T1000 (cell line): ENCODE measurements at places on chromosomes 16 and 17.

DNA sequence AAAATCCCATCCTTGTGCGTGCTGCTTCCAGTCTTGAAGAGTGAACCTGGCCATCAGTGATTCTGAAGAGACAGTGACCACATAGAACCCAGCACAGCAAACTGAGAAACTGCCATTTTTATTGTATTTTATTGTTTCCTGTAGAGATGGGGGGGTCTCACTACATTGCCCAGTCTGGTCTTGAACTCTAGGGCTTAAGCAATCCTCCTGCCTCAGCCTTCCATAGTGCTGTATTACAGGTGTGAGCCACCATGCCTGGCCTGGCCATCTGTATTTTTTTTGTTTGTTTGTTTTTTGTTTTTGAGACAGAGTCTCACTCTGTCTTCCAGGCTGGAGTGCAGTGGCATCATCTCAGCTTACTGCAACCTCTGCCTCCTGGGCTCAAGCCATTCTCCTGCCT, 13.9 kb downstream of the CENPV start:
- DNase-seq, result no peak

- DNase-seq, result no peak
Measured at GRCh38 chr16:24507959-24508480, 31.3 kb upstream of the RBBP6 start.

DNA sequence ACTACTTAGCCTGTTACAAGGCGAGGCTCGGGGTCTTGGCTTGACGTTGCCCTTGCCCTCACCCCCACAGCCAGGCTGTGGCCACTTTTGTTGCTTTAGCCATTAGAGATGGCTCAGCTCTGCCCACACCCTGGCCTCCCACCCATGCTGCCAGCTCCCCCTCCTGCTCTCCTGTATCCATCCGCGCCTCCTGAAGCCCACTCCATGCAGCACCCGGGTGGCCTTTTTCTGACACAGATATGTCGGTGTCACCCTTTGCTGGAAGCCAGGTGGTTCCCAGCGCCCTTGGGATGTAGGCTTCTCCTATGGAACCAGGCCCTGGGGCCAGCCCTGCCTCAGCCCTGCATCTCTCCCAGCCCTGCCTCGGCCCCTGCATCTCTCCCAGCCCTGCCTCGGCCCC, 9.7 kb downstream of the TSC2 start:
- DNase-seq, result no peak

GRCh38 chr16:84240455-84240854, 643 bp upstream of the KCNG4 start:
- DNase-seq, result no peak

- no peak for DNase-seq
Measured at GRCh38 chr17:46140645-46141197, 52.5 kb downstream of the KANSL1 start.

GRCh38 chr17:42667088-42667951, 8.2 kb downstream of the TUBG2 start:
- DNase-seq, result peak; percentile 86

GRCh38 chr16:68605746-68606145, 39.4 kb upstream of the CDH3 start:
- no peak for DNase-seq

DNA sequence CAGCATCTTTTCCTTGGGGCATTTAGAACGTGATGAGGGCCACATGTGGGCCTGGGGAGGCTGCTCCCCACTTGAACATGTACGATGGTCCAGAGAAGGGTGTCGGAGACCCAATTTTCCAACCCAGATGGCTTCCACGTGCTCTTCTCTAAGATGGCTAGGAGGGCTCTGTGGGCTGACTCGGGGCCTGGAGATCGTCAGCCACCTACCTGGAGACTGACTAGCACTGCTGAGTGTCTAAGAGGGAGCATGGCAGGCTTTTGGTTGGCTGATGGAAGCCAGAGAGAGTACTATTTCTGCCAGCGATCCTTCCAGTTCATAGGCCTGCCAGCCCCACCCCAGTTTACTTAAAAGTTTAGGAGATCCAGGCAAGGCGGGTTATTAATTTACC, 60.2 kb upstream of the CLEC18A start:
- no peak for DNase-seq

- no peak for DNase-seq
Measured at GRCh38 chr16:11085916-11086315, 141.6 kb downstream of the CLEC16A start.

- DNase-seq, result no peak
Measured at GRCh38 chr16:67198238-67198734, 645 bp upstream of the ELMO3 start.

GRCh38 chr16:86018487-86018886, 119.5 kb downstream of the IRF8 start:
- no peak for DNase-seq

DNA sequence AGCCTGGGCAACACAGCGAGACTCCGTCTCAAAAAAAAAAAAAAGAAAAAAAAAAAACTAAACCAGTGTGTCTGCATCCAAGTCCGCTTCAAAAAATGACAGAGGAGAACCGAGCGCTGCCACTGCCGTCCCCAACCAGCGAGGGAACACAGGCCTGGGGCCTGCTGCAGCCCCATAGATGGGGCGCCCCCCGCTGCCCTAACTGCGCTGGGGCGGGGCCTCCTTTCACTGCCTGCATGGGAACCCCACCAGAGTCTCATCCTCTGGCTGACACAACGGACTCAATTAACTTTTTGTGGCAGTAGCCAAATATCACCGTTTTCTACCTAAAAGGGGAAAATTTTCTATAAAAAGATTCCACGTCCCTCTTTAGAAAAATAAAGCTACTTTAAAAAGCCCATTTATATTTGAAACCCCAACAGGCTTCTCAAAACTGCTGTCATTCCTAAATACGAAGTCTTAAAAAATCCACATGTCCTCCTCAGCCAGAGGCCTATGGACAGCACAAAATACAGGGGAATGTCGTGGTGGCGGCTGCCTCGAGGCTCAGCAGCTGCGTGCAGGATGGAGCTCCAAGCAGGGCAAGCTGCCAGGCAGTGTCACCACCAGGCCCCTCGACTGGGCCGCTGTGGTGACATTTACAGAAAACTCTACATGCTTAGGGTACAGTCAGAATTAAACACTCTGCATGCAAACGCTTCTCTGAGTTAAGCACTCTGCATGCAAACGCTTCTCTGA, 30.3 kb downstream of the KLHDC4 start:
- no peak for DNase-seq

DNA sequence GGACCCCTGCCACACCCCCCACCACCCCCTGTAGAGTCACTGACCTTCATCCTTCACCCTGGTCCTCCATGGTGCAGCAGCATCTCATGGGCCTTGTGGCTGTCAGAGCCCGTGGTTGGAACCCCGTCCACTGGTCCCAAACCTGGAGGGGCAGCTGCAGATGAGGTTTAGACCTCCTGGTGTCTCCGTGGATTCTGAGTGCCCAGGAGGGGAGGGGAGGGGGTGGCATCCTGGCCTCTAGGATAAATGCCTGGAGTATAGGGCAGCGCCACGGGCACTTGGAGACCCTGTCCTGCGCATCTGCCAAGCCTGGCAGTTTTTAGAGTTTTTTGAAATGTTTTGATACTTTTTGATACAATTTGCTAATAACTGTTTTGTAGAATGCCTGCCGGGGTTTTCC, 17.5 kb downstream of the KLHL36 start:
- DNase-seq, result no peak

- peak; percentile 44 for DNase-seq
Measured at GRCh38 chr17:42436391-42436790, 13.3 kb upstream of the CAVIN1 start.

- DNase-seq, result no peak
Measured at GRCh38 chr16:85891776-85892166, 7.2 kb upstream of the IRF8 start.

- no peak for DNase-seq
Measured at GRCh38 chr16:76237471-76237870, 39.7 kb upstream of the CNTNAP4 start.

DNA sequence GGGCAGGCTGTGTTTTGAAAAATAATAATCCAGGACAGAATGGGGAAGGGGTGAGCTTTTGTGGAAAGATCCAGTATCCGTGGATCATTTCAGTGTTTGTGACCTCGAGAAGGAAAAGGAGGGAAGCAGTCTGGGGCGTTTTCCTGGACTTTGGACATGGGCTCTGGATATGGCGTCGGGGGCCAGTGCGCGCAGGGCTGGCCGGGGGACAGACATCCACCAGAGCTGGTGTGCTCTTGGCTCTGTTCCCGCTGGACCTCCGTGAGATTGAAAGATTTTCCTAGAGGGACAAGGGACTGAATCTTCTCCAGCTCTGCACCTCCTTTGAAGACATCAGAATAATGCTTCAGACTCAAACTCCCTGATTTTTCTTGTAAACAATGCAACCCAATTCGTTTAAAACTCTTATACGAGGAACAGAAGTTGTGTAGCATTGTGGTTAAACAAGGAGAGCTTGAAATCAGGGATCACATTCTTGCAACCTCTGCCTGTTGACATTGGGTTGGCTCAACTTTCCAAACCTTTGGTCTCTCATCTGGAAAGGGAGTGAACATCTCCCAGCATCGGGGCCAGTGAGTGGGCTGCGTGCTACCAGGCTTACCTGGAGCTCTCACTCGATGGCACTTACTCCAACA, 75.9 kb downstream of the C16orf95 start:
- DNase-seq, result no peak

DNA sequence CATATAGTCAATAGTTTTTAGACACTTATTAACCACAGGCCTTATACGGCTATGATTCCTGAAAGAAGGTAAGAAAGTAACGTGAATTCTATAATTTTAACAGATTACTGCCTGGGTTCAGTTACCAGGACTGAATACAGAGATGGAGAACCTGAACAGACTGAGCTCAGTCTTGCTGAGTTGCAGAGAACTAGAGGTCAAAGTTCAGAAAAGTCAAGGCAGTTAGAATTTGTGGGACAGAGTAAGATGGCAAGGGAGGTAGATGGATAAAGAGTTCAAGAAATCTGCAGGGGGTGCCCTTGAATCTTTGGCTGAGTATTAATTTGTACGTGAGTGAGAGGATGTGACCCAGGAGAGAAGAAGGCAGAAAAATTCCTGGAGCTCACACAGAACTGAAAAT, 320.1 kb upstream of the MAF start:
- no peak for DNase-seq

- no peak for DNase-seq
Measured at GRCh38 chr17:50239937-50240336, 34.3 kb upstream of the TMEM92 start.

DNA sequence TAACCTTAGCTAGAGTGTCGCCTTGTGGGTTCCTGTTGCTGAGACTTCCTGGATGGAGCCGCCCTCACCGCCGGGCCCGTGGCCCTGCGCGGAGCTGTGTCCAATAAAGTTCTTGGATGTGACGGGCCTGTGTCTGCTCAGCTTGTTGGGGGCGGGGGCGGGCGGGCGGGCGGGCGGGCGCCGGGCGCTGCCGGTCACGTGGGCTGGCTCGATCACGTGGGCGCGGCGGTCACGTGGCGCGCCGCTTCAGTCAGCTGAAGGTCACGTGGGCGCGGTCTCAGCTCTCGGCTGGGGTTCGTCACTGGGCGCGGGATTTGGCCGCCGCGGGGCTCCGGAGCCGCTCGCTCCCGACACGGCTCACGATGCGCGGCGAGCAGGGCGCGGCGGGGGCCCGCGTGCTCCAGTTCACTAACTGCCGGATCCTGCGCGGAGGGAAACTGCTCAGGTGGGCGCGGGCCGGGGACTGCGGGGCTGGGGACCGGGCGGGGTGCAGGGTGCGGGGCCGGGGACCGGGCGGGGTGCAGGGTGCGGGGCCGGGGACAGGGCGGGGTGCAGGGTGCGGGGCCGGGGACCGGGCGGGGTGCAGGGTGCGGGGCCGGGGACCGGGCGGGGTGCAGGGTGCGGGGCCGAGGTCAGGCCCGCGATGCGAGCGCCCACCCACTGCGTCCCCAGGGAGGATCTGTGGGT, at the start of gene AMDHD2:
AMDHD2 (plus strand) TSS at position 275 of the 687 bp plus-strand sequence; CDS start at position 363, 88 bp downstream.
- peak; percentile 90 for DNase-seq

DNA sequence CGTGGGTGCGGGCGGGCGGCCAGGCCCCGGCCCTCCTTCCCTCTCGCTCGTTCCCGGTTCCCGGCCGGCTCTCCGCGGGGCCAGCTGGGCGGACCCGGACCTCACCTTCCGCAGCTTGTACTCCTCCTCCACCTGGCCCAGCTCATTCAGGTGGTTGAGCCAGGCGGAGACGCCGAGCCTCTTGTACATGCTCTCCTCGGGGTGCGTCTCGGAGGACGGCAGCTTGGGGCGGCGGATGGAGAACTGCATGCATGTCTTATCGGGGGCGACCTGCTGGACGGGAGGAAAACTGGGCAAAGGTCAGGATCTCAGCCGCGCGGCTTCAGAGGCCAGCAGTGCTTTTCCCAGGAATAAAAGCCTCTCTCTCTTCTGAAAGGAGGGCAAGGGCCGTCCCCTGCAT, 85.4 kb downstream of the TBC1D16 start:
- no peak for DNase-seq

- no peak for DNase-seq
Measured at GRCh38 chr17:33225509-33225908, 67.6 kb downstream of the ASIC2 start.

DNA sequence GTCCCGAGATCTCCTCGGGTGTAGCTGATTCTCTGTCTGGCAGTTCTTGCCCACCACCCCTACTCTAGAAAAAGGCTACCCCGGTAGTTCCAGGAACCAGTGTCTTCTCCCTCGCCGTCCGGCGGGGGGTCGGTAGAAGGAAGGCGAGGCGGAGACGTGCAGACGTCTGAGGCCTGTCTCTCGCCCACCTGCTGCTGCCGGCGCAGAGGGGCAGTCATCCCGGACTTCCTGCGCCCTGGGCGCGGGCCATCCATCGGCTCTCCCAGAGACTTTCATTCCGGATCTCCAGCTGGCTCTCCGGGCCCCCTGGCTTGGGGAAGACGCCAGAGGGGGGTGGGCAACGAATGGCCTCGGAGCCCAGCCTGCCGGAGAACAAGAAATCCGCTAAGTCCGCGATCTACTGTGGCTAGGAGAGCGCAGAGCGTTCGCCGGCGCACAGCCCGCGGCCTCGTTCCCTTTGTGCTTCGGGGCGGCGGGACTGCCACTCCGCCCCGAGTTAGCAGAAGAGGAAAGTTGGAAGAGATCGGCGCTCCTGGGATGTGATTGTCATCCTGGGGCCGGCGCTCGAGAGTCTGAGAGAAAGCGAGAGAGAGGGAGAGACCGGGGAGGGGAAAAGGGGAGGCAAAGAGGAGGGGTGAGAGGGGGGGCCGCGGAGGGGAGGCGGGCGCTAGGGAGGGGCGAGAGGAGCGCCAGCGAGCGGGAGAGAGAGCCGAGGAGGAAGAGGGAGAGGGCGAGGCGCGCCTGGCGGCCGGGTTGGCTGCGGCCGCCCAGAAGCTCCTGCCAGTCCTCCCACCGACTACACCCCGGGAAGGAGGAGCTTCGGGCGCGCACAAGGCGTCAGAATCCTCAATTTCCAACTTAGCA, at the start of gene IRX5:
IRX5 (plus strand) TSS at position 861 of the 864 bp plus-strand sequence. CDS start 334 bp downstream, outside the sequence.
- DNase-seq, result peak; percentile 85

DNA sequence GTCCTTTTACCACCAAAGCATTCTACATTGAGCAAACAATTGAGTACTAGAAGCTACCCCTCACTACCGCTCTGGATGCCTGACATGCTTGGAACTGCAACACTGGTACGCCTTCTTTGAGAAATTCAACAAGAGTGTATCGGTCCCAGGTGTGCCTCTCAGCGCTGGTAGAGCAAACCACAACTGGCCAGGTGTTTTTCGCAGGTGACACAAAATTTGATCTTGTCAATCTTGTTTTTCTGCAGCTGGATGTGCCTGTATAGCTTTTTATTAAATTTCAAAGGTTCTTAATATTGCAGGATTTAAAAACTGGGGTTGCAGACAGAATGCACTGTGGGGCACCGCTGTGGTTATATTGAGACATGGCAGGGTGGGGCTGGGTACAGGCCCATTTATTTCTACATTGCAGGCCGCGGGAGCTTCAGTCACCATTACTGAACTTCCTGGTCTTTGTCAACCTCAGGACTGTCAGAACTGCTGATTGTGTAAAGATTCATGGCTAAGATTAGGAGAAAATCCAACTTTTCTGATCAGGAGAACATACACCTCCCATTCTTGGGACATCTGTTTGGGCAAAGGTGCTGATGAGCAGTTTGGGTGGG, 4.5 kb upstream of the SNX20 start:
- DNase-seq, result no peak
